ENCODE measurements at places on chromosomes 6 and 20.

DNA sequence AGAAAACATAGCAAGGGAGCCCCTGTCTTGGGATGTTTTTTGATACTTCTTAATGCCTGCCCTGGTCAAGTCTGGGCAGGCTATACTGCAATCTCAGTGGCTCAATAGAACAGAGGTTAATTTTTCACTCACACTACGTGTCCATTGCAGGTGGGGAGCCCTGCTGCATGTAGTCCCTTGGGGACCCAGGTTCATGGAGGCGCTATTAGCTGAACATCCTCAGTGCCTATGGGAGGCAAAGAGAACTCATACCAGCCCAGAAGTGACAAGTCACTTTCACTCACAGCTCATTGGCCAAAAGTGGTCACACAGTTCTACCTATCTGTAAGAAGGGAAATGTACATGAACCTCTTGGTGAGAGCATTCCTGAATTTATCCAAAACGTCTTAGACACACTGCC, 23.2 kb downstream of the CGA start:
- DNase-seq: no peak

GRCh38 chr6:107550241-107550840, 60.4 kb downstream of the SOBP start:
- DNase-seq: no peak

- DNase-seq: no peak
Measured at GRCh38 chr6:11008821-11009220, 35.3 kb downstream of the ELOVL2 start.

GRCh38 chr20:35215066-35215956, 11.2 kb upstream of the MMP24 start:
- no peak for DNase-seq

- no peak for DNase-seq
Measured at GRCh38 chr20:63090052-63090451, 83.3 kb upstream of the BHLHE23 start.

- DNase-seq: no peak
Measured at GRCh38 chr20:34300809-34301586, 2.2 kb downstream of the AHCY start.

DNA sequence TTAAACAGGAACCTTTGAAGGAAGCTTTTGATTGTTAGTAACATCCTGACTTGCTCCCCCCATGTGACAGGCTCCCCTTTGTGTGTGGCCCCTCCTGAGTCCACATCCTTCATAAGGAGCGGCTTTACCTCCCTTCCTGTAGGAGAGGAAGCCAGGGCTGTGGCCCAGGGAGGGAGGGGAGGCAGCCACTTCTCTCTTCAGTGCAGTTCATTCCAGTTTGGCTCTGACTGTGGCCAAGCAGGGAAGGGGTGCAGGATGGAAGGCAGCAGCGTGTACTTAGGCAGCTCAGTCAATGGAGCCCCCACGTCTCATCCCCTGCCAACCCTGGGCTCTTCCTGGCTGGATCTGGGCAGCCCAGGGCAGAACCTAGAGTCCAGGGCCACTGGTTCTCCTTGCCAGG, 295.2 kb downstream of the QKI start:
- no peak for DNase-seq

DNA sequence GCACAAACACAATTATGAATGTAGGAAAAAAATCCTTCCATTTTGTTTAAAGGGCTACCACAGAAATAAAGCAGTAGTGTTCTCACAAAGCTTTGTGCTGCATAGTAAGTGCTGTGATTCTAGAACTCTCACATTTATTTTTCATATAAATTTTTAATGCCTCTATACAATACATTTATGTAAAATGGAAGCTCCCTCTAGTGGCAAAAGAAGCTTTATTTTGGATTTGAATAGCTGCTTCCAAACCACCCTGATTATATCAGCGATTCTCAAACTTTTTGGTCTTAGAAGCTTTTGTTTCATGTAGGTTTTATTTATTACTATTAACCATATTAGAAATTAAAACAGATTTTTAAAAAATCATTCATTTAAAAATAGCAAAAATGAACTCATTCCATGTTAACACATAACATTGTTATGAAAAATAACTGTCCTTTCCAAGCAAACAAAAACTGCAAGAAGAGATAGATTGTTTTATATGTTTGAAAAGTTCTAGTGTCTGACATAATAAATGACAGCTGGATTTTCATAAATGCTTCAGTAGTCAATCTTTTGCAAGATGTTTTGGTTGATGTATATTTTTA, 38.4 kb downstream of the HS3ST5 start:
- DNase-seq: no peak

- no peak for DNase-seq
Measured at GRCh38 chr6:40460380-40460779, 126.8 kb downstream of the LRFN2 start.

DNA sequence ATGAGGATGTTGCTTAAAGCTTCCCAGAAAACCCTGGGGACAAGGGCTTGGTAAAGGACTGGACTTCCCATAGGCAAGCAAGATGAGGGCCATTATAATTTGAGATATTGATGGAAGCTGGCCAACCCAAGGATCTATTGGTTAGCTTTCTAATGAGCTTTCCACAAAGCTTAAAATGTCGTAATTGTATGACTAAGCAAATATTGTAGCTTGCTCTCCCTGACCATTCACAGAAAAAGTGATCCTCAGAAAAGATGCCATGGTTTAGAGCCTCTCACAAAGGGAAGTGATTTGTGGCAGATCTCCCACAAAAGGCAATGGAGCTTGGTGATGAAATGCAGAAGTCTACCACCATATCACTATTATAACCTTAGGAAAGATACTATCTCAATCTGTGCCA, 13.6 kb downstream of the IL17F start:
- no peak for DNase-seq

DNA sequence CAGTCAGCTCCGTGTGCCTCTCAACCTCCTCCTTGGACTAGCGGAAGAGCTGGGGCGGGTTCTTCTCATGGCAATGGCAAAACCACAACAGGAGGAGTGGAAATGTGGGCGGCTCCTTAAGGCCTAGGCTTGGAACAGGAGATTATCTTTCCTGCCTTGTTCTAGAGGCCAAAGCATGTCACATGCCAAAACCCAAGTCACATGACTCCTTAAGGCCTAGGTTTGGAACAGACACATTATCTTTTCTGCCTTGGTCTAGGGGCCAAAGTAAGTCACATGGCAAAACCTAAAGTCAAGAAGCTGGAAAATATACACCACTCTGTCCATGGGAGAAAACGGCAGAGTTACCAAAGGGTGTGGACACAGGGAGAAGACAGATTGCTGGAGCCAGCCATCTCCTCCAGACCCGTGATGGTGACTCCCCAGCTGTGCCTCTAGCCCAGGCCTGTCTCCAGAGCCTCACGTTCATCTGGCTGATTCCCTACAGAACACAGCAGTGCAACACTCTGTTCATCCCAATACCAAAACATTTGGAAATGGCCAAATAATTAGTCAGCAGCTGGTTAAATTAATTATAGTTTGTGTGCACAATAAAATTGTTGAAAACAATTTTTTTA, 34.2 kb downstream of the ANKRD60 start:
- no peak for DNase-seq

DNA sequence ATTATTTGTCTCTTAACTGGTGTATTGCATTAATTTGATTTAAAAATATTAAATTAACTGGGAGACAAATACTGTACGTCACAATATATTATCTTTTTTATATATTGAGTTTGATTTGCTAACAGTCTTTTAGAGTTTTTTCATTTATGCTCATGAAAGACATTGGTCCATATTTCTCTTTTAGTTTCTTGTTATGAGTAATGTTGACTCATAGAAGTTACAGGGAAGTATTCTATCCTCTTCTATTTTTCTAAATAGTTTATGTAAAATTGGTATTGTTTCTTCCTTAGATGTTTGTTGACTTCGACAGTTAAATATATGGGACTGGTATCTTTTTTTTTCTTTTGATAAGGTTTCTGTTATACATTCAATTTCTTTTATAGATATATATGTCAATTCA, 1115.6 kb upstream of the CITED2 start:
- DNase-seq: no peak

DNA sequence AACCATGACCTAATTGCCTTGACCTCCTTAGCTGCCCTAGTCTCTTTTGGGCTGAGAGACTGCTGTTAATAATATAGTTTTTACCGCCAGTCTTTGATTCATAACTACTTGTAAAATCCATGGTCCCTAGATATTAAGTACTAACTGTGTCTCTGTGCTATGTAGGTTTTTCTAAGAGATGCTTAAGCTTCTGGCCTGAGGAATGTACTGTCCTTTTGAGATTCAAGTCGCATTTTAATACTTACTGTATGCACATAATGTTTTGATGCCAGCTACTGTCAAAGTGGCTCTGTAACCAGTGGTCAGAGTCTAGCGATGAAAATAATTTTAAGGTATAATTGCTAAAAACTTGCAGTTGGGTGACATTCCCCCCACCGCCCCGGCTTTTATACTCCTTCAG, 2.1 kb downstream of the AKAP12 start:
- no peak for DNase-seq

- no peak for DNase-seq
Measured at GRCh38 chr6:82954937-82955577, 110.6 kb downstream of the UBE3D start.

GRCh38 chr6:45423111-45423823, 45.5 kb upstream of the SUPT3H start:
- no peak for DNase-seq

GRCh38 chr20:1166948-1167720, 17.6 kb downstream of the TMEM74B start:
- no peak for DNase-seq

GRCh38 chr20:58583176-58583575, 67.9 kb upstream of the STX16 start:
- no peak for DNase-seq

DNA sequence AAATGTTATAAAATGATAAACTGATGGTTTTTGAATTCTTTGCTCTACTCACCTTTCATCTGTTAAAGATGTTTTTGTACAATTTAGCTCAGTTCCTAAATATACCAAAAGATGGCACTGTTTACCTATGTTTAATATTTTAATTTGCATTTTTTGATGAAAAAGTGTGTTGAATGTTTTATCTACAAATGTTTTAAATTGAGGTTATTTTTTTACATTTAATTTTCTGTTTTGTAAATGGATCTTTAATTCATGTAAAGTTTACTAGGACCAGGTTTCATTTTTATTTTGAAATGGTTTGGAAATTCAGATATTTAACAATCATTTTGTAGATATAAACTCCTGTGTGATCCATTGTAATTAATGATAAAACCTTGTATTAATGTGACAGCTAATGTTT, 30.0 kb downstream of the CDKAL1 start:
- no peak for DNase-seq

- no peak for DNase-seq
Measured at GRCh38 chr6:71015392-71015791, 58.5 kb upstream of the B3GAT2 start.

GRCh38 chr20:32667027-32667426, 6.7 kb downstream of the C20orf203 start:
- no peak for DNase-seq

DNA sequence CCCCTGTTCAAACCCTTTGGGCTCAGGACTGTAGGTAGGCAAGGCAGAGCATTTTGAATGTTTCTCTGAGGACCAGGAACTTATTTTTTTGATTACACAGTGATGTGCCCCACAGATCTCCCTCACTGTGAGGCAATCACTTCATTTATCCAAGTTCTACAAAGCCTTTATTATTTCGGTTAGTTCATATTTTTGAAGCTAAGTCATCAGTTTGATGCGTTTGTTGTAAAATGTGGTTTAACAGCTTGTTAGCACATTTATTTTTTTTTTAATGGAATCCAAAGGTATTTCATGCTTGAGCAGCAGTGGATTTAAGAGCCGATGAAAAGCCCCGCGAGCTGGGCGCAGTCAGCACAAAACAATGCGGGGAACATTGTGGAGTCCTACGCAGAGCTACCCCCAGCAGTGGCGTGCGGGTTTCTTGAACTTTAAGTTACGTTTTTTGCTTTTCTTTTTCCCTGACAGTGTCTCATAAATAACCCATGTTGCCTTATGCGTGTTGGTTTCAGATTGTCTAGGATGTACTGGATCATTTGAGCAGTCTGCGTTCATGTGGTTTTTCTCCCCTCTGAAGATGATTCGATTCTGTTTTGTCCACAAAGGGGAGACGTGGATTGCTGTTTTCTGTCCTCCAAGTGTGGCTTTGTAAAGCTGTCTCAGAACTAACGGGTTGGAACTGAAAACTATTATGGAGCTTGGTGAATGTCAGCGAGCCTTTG, 233.6 kb upstream of the BMP2 start:
- DNase-seq: no peak

- no peak for DNase-seq
Measured at GRCh38 chr6:30129265-30130178, 6.4 kb upstream of the TRIM40 start.

GRCh38 chr20:11687546-11688292, 230.0 kb upstream of the BTBD3 start:
- no peak for DNase-seq

DNA sequence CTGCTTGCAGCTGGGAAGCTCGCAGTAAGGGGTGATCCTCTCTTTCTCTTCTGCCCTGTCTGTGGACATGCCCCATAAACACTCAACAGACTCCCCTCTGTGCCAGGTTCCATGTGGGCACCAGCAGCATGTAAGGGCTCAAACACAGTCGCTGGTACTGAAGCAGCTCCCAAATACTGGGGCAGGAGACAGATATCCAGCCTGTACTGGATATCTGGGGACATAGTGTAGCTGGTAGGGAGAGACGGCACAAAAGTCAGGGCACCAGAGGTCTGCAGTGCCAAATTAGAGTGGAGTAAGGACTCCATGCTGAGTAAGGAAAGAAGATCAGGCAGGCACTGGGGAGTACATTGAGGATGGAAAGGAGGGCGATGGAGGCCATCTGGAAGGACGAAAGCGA, 48.3 kb upstream of the RSPO4 start:
- DNase-seq: no peak

DNA sequence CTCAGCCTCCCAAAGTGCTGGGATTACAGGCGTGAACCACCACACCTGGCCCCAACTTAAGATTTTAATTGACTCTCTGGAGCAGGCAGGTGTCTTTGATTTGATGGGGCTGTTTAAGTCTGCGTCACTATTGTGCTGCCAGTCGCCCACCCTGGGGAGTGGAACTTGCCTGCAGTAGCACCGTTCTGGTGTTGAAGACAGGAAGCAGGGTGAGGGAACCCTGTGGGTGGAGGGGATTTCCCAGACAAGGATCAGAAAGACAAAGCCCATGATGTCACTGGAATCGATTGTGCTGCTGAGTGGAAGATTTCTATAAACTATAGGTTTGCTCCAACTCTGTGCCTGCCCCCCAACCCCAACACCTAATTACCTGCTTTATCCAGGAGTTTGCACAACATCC, 11.0 kb downstream of the ALDH8A1 start:
- DNase-seq: no peak

DNA sequence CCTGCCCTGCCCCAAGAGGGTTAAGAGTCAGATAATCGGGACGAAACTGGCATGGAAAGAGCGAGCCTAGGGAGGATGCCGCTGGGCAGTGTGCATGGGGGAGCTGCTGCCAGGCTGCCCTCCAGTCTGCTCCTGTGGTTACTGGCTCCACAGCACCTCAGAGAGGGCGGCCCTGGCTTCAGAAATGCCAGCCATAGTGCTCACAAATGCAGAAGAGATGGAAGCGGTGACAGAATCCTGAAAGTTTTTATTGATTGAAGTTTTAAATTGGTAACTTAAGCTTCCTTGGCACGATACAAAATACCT, 57.9 kb downstream of the VAPB start:
- no peak for DNase-seq

- DNase-seq: no peak
Measured at GRCh38 chr6:128208851-128209580, 308.2 kb upstream of the THEMIS start.
